ENCODE measurements at places on chromosomes 2 and 18.

- DNase-seq, result no peak
These were observed 117.0 kb downstream of the PKP4 start for GRCh38 chr2:158573739-158574138.

DNA sequence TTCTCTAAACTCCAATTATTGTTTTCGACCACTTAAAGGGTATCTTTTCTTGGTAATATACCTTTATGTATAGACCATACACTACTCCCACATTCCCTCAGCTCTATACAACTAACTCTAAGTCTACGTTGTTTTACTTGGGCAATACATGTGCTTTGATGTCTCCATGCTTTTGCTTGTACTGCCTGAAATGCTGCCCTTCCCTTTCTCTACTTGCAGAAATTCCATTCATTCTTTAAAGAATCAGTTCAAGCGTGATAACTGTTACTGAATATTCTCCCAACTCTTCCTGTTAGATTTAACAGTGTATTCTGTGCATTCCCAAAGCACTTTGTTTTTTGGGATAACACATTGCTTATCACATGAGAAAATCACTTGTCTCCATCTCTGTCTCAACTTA, 157.0 kb upstream of the AQP4 start:
- no peak for DNase-seq

GRCh38 chr2:207676827-207677354, 34.5 kb upstream of the CCNYL1 start:
- DNase-seq, result no peak

DNA sequence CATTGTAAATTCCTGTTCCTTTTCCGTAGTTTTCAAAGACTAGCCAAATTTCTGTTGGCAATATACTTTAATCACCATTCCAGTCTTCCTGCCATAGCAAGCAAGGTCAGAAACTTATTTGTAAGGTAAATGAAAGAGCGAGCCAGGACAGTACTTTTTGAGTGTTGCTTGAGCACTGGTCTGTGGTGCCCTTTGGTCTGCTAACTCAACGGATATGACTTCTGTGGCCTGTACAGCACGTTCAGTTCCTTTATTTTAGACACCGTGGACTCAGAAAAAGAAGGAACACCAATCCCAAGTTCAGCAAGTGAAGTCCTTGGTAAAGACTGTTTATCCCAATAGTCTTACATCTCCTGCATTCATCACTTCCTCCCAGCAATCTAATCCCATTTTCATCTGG, 166.3 kb downstream of the MYO1B start:
- no peak for DNase-seq

- DNase-seq, result no peak
These were observed 63.2 kb upstream of the TPO start for GRCh38 chr2:1350111-1350510.
